ENCODE measurements at places on chromosomes 6 and 20.

DNA sequence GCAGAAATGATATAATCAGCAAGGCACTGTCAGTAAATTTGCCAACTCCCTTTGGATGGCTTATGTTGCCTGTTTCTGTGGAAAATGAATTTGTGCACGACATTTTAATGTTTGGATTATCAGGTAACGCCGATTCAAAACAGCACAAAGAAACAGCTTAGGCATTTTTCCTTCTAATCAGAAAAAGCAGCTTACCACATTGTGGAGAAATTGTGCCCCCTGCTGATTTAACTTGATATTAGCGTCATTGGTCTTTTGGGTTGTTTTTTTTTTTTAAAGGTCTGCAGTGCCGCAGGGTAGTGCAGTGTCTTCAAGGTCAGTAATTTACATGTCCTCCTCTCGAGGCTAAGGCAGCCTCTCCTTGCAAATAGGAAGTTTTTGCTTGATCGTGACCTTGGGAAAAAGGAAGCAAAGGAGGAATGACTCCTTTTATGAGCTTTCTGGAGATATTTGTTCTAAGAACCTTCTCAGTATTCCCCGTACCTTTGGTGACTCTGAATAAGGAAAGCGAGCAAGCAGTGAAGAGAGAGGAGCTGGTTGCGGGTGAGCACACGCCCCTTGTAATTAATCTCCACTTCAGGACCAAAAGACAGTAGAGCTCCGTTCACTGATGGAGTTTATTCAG lies 79.1 kb downstream of the ELOVL4 start:
- DNase-seq: peak; percentile 58

DNA sequence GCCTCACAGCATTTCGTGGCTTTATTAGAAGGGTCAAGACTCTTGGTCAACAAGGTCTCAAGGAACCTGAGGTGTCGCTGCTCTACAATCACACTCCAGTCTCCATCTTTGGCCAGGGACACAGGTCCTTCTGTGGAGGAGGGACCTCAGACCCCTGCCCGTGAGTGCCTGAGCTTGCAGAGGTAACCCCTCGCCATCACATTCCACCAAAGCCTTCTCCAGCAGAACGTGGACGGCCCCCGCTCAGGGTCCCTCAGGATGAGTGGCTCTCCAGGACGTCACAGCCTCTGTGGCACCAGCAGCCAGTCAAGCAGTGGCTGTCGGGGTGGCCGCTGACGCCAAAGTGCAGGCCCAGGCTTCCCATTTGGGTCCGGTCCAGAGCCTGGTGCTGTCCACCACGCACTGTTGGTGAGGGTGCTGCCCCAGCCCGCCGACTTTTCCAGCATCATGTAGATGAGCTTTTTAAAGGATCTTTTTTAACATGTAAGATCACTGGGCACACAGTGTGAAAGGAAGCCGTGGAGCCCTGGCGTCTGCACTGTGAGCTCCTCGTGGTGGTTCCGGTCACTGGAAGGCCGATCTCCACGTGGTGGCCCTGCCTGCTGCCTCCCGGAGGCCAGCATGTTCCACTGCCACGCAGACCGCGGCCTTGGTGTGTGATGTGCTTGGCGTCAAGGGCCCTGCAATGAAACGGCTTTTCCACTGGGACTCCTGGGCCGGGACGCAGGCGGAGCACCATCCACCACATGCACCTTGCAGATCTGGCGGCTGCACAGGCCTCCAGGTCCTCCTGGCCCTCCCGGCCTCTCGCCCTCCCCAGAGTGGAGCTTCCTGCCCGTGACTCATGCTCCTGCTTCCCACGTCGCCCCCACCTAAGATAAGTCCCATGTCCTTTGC lies 8.3 kb upstream of the KIF25 start:
- no peak for DNase-seq

DNA sequence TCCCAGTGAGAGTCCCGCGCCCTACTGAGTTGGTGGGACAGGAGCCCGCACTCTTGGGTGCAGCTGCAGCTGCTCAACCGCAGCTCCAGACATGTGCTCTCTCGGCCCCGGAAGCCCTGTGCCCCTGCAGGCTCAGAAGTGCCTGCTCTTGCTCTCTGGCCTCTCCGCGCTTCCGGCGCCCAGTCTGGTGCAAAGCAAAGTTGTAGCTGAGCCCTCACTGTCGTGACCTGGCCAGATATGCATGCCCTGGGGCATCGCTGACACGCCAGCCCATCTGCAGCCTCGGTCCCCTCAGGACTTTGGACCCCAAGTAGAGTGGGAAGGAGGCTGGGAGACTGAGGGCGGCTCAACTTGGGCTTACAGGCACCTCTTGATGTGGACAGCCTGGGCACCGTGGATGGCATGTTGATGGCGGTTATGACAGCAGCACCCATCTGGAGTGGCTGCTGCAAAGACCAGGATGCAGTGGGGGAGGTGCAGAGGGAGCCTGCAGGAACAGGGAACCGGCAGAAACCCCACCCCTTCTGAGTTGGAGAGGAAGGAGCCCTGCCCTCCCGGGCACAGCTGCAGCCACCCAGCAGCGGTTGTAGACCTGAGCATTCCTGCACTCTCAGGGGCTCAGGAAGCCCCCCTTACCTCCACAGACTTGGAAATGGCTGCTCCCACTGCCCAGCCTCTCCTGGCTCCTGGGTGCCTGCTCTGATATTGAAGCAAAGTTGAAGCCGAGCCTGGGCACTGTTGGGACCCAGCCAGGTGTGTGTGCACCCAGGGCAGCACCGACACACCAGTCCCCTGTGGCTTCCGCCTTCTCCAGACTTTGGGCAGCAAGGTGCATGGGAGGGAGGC lies 462.6 kb downstream of the TBC1D32 start:
- no peak for DNase-seq

DNA sequence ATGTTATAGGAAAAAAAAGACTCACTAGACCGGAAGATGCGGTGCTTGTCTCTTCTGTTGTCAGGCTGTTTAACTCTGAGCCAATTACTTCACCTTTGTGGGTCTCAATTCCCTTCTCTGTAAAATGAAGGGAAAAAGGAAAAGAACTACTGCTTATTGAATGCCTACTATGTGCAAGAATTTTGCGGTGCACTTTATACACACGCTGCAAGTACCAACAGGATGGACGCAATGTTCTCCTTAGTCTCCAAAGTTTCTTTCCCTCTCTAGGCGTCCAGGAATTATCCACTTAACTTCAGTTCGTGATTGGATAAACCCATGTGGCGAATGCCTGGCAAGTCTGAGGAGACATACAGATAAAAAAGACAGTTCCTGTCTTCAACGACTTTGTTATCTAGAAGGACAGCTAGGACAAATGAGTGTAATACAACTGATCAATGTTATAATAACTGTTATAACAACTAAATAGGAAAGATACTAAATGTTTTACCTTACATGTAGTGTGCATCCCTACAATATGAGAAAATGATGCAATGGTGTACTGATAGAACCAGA lies 69.0 kb upstream of the JARID2 start:
- no peak for DNase-seq

- DNase-seq: no peak
These were observed 1.2 kb downstream of the TMEM239 start for GRCh38 chr20:2817341-2817726.

DNA sequence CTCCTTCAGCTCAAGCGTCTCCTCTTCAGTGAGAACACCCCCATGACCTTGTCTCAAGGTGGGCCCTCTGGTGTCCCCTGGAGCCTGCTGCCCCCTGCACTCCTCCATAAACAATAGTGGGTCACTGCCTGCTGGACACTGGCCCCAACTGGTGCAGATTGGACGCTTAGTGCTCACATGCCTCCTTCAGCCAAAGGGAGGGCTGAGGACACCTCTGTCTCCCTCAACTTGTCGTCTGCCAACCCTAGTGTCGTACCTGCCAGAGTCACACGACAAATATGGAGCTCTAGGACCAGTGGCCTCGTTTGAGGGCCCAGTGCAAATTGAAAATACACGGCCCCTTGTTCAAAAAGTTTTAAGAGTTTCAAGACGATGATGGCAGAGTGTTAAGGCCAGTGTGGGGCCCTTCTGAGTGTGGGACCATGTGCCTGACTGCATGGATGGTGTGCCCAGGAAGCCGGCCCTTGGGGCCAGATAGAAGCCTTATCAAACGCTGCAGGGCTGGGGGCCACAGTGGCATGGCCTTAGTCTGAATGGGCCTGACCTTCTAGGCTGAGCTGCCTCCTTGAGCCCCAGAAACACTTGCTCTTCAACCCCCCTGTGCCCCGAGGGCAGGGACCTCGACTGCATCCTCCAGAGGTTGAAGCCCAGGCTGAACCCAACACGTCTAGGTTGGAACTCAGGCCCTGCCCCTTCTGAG lies 20.1 kb downstream of the APCDD1L start:
- DNase-seq: no peak

DNA sequence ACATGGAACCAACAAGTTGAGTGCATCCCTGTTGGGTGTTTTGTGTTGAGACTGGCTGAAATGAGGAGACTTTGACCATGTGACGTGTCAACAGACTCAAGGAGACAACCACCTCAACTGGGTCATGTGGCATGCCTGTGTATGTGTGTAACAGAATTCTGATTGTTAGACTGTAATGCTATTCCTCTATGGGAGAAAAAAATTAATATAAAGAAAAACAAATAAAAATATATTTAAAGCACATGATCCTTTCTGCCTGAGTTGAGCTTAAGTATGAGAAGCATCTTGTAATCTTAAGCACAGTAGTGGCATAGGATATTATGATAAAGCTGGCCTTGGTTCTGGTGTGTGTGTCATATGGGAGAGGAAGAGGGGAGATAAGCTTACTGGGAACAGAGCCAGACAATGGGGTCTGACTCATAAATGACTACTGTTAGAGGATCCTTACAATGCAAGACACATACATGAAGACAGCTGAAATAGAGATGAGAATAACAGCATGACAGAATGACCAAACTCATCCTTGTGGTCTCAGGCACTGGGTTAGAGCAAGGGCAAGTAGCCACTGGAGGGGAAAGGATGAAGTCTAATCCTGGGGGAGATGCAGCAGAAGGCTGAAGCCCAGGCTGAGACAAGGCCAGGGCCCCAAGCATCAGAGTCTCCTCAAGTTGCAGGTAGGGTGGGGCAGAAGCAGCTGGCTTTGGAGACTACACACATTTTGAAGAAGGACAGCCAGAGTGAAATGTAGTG lies 9.2 kb downstream of the TP53INP2 start:
- no peak for DNase-seq

DNA sequence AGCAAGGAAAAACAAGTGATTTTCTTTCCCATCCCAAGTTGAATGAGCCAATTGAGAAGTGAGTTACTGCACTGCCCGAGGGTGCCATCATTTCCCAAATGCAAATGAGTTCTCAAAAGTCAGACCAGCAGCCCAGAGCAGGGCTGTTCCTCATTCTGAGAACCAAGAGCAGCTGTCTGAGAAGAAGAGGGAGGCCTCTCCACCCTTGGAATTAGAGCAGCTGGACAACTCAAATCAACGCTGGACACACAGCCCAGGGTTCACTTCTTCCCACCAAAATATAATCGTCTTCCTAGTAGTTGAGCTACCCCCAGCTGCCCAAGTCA lies 4.6 kb upstream of the PREX1 start:
- DNase-seq: no peak

DNA sequence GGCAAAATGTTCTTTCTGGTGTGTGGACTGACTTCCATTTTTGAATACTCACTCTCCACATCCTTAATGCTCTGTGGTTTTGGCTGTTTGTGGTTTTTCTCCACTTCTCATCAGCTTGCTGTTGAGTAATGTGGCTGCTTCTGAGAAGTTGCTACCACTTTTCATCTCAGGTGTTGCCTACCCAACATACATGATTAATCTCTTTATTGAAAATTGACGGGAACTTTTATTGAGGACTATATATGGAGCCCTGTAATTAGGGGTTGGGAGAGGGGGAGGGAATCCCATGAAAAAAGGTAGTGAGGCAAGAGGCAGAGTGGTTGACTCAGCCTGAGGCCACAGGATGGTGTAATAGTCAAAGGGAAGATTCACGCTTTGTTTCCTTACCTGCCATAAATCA lies 17.6 kb downstream of the IL22RA2 start:
- DNase-seq: no peak

GRCh38 chr20:41032271-41032670 lies 3.6 kb downstream of the TOP1 start:
- DNase-seq: no peak

- peak; percentile 16 for DNase-seq
These were observed 20.6 kb upstream of the SIRPA start for GRCh38 chr20:1874450-1875182.

DNA sequence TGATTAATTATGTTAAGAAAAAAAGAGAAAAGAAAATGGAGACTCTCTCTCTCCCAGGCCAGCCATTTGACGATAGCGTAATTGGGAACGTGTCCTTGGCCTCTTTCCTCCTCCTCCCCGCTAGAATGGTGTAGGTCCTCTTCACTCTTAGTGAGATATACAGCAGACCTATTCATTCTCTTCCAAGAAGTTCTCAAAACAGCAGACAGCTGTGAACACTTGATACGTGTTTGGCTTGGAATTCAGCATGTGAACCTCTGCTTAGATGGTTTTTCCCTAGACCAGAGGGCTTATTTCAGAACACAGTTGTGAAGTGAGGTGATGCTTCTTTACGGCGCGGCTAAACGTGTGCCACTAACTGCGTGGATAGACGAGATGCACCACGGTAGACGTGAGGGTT lies 32.6 kb upstream of the TULP4 start:
- no peak for DNase-seq

GRCh38 chr20:43386878-43387277 lies 70.8 kb upstream of the SRSF6 start:
- no peak for DNase-seq

- no peak for DNase-seq
These were observed 8.9 kb downstream of the SNHG17 start for GRCh38 chr20:38426006-38426897.

DNA sequence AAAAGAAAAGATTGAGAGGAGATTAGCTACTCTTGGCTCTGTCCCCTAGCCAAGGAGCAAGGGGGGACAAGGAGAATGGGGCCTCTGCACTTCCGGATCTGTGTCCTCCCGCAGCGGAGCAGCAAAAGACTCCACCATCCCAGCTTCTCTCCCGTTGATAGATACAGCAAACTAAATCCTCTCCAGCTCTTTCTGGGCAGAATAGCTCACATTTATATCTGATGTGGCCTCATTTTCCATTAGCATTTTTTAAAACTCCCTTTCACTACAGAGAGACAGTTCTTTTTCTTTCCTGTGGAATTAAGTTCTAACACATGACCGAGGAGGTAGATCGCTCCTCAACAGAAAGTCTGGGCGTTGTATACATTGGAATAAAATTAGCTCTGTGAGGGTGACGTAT lies 260.9 kb upstream of the SOX4 start:
- no peak for DNase-seq

DNA sequence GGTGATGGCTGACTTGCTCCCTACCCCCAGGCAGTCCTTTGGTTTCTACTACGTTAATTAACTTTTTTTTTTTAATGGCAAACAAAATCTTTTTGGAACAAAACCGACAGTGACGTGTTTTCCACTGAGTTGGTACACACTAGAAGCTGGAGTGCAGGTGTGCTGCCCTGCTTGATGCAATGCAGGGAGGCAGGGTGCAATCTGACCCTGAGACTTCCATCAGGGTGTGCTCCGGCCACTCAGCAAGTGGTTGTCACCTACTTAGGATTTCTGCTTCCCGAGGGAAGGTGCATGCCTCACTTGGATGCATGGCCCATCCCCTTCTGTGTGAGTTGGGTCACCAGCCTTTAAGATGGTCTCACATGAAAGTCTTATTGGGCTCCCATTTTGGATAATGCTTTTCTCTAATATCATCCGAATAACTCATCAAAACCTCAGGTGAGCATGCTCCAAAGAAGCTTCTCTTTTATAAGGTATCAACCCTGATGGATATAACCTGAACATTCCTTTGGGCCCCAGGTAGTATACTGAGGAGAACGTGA lies 14.0 kb downstream of the RREB1 start:
- no peak for DNase-seq

Measured in NCI-H2227 treated with DMSO at 0.1 percent for 48 hours (cell line).